ENCODE measurements at places on chromosomes 12 and 14. TPM values are rescaled to one million over a fixed set of nuclear protein-coding genes. Genes with fewer than 3 reads are reported as not detected.

RAN gene
- 693 TPM for total RNA-seq

GRCh38 chr12:46358791-46359666 lies 13.5 kb downstream of the SLC38A2 start:
- no peak for ATAC-seq

DNA sequence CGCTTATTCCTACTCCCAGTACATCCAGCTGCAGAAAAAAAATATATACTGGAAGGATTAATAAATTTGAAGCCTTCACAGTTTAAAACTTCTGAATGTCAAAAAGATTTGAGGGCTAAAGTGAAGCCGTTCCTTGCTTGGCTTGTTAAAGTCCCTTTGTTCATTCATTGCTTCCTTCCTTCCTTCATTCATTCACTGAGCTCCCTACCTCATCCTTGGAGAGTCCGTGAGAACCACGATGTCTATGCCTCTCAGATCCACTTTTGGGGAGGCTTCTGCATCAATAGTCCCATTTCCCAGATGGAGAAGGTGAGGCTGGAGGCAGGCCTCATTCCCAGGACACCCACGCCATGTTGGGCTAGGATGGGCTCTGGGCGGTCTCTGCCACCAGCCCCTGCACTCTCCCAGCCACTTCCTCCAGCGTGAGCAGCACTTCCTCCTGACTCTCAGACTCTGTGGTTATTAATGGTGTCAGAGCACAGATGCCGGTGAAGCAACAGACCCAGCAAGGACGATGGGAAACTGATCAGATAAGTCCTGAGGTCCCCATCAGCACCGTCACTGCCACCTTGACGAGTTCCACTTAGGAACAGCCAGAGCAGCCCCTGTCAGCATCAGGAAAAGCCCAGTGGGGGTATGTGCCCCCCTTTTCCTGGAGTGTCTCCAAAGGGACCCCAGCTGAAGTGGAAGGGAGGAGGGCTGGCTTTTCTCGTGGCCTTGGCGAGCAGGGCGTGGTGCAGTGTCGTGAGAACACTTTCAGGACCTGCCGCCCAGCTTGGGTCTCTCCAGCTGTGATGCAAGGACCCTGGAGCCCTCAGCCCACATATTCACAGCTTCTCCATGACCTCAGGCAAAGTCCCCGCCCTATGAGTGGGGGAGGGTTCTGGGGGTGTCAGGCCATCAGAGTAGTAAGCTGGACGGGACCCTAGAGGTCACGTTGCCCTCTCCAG lies 21.2 kb downstream of the ASB2 start:
- no peak for ATAC-seq

DNA sequence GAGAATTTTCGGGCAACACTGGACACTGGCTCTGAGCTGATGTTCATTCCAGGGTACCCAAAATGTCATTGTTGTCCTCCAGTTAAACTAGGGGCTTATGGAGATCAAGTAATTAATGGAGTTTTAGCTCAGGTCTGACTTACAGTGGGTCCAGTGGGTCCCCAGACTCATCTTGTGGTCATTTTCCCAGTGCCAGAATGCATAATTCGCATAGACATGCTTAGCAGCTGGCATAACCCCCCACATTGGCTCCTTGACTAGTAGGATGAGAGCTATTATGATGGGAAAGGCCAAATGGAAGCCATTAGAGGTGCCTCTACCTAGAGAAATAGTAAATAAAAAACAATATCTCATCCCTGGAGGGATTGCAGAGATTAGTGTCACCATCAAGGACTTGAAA lies 818.9 kb downstream of the TMTC2 start:
- no peak for ATAC-seq

DNA sequence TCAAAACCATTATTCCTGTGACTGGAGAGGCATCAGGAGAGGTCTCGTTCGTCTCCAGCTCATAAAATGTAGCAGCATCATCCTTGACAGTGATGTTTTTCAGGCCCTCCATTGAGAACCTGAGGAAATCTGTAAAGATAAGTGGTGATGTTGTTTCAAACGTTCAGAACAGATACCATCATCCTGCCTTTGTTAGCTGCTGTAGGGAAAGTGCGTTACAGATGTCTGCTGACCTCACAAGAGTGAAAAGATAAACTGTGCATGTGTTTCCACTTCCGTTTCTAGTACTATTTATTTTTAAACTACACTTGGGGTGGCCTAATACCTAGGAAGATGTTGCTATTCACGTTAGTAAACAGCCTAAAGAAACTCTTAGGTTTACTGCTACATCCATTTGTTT lies 28.4 kb downstream of the BCL2L14 start:
- no peak for ATAC-seq

DNA sequence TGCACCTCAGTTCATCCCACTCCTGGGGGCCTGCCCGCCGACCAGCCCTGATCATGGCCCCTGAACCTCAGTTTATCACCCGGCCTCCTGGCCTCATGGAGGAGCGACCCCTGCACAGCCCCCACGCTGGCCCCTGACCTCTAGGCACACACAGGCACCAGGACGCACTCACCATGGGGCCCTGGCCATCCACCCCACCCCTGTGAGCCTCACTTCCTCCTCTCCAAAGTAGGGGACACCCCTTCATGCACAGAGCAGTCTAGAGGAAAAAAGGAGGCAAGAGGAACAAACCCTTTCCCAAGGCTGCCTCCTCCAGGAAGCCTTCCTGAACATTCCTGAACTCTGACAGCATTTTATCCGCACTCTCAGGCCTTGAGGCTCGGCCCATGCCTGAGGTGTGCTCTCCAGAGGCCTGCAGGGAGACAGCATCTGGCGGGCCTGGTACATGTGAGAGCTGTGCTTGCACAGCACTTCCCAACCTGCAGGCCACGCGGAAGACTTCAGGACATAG lies 39.4 kb downstream of the CCNK start:
- ATAC-seq: no peak

GRCh38 chr12:120797677-120798642 lies 72.3 kb downstream of the ACADS start:
- ATAC-seq: no peak

DNA sequence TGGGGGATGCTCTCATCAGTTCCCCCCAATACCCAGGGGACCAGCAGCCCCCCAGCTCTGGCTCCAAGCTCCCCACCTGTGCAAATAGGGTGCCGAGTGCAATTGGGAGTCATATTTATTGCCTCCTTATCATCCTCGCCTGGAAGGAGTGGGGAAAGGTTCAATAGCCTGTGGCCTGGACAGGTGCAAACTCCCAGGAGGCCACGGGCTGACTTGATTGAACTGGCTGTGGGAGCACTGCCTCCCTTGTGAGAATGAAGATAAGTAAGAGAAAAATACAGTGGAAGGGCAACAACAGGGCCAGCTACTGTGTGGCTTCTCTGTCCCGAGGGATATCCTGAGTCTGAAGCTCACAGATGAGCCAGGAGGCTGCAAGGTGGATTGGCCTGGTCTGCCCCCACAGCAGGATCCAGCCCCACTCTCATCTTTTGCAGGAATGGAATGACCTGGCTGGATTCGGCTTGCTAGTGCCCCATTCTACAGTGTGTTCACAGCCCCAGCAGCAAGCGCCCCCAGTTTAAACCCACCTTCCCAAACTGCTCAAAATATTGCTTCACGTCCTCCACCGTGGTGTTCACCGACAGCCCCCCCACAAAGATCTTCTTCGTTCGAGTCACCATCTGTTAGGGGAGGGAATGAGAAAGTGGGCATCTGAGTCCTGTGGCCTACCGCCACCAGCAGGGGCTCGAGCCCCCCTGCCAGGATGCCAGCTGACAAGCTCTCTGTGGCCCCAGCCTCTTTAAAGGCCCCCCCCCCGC lies 6.3 kb downstream of the MSI1 start:
- no peak for ATAC-seq

- ATAC-seq: peak; percentile 92
Measured at GRCh38 chr14:94598816-94599655, 13.2 kb upstream of the SERPINA3 start.

DNA sequence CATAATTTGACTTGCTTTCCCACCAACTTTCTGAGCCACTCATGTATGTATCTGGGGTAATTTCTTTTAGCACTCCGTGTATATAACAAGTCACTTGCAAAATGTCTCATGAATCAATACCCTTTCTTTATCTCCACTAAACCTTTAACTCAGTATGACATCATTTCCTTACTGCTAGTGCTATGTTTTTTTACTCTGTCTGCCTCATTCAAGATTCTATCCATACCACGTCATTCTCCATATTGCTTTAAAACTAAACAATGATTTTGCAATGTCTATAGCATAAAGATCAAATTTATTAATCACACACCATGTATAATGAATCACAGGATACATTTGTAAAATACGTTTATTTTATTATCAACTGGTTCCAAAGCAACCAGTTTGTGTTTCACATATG lies 178.2 kb downstream of the PIK3C2G start:
- ATAC-seq: peak; percentile 38

GRCh38 chr12:2963154-2963759 lies 4.1 kb downstream of the TEAD4 start:
- ATAC-seq: no peak

DNA sequence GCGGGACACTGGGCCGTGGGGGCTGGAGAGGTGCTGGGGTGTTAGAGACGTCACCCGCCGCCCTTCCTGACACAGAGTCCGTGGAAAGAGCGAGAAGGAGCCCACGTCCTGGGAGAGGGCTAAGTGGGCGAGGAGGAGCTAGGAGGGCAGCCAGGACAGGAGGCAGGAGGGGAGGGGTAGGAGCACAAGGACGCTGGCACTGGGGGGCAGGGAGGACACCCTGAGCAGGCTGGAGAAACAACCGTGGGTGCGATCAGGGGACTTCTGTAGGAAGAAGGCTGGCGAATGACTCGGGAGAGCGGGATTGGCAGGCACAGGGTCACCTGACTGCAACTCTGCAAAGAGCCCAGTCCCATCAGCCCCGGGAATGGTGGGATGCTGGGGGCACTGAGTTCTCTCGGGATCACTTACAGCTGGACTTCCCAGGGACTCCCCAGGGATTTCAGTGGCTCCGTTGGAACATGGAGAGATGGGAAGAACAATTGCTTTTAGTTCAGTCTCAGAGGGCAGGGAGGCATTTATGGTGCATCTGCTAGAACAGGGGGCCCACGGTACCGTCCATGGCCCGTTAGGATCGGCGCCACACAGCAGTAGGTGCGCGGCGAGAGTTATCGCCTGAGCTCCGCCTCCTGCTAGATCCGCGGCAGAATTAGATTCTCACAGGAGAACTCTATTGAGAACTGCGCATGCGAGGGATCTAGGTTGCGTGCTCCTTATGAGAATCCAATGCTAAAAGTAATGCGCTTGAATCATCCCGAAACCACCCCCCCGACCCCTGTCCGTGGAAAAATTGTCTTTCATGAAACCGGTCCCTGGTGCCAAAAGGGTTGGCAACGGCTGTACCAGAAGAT lies 24.3 kb downstream of the UBR7 start:
- peak; percentile 27 for ATAC-seq

- ATAC-seq: no peak
Measured at GRCh38 chr14:41743140-41743539, 136.5 kb downstream of the LRFN5 start.

GRCh38 chr12:68812553-68813241 lies 4.7 kb downstream of the MDM2 start:
- ATAC-seq: no peak
